ENCODE measurements at places on chromosomes 7 and 10.

- DNase-seq: no peak
Measured at GRCh38 chr10:91887272-91888076, 21.8 kb downstream of the FGFBP3 start.

DNA sequence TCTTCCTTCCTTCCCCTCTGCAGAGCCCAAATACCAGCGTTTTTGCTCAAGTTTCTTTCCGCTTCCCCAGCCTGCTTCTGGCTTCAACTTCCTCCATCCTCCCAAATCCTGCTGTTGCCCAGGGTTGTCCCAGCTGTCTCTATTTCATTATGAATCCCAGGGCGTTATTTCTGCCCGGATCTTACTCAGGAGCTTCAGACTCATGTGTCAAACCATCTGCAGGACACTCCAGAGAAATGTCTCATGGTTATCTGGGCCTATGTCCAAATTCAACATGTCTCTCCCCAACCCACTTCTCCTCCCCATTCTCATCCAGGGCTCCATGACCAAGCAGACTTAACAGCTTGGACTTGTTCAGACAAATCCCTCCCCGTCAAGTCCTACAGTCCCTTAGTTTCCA is 15.6 kb downstream of the ARHGAP22 start:
- no peak for DNase-seq

GRCh38 chr10:82313401-82313800 is 438.4 kb downstream of the NRG3 start:
- no peak for DNase-seq

DNA sequence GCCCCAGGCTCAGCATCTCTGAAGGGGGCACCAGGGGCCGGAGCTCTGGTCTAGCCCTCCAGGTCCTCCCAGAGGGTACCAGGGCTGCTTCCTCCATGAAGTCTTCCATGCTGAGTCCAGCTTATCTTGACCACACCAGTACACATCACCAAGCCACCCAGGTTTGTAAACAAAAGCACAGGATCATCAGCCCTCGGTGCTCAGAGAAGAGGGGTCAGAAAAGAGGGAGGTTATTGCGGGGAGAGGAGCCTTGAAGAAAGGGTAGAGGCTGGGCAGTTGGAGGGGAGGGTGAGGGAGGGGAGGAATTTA is 23.9 kb downstream of the AQP1 start:
- no peak for DNase-seq

DNA sequence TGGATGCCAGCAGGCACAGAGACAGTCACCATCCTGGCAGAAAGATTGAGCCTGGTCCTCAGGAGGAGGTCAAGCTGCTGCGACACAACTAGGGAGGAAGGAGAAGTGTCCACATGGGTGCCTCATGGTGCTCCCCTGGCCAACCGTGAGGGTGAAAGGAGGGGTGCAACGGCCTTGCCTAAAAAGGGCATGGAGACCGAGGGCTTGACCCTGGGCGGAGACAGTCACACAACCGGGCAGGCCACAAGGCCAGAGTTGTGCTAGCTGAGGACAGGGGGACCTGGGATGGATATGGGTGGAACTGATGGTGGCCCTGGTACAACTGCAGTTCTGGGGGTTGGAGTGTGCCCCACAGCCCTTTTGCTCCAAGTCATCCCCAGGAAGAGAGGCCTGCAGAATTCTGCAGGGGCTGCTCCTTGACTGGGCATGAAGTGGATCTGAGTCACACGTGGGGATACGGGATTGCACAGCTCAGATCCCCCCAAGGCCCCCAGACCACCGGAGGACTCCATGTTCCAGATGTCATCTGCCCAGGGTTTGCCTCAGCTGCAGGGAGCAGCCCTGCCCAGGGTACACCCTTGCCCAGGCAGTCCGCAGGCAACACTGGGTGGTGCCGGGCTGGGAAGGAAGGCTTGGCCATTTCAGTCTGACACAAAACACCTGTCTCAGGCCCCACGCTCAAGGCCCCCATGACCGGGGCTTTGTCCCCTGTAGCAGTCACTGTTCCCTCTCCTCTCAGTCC is 602.3 kb upstream of the MGMT start:
- DNase-seq: no peak

- DNase-seq: no peak
Measured at GRCh38 chr10:92640107-92640506, 47.2 kb downstream of the KIF11 start.

- DNase-seq: no peak
Measured at GRCh38 chr7:79529881-79530235, 76.4 kb upstream of the MAGI2 start.

GRCh38 chr10:121069061-121069850 is 218.1 kb downstream of the WDR11 start:
- DNase-seq: no peak

DNA sequence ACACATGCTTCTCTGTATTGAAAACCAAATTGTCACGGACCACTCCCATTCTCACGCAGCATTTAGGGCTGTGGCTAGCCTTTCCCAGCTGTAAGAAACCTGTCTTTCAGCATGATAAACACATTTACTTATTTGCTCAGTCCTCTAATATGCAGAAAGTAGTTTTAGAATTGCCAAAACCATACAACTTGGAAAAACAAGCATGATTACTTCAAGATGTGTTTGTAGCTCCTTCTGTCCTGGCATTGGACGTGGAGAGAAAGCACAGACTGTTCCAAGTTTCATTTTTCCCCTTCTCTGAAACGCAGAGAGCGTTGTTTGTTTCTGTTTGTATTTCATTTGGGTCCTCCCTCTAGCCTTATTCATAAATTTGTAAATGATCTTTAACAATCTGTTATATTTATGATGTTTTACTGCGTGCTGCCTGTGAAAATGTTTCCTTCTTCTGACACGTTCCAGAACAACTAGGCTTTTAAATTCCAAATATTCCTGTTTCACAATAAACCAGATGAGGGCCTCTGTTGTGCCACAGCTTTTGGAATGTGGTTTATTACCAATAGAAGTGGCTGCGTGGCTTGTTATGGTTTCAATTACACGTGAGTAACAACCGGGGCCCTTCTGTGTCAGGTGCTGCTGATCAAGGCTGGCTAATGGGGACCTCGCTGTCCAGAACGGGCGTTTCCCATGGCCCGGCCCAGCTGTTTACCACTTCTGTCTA is 26.1 kb downstream of the MNX1 start:
- no peak for DNase-seq

DNA sequence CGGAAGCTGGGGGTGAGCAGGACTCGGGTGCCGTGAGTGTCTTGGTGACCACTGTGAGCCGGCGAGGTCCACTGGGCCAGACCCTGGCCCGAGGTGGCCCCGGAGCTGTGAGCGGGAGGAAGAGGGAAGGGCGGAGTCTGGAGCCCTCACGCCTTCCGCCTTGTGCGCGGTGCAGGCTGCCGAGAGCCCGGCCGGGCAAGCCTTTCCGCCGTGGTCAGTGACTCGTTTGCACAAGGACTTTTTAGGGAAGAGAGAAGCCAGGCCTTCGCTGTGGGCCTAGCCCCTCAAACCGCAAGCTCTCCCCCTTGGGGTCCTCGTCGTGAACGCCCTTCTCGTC is 40.9 kb upstream of the ZNF32 start:
- peak; percentile 2 for DNase-seq

GRCh38 chr7:49885593-49886285 is 112.3 kb downstream of the VWC2 start:
- no peak for DNase-seq

GRCh38 chr10:128570319-128570995 is 444.2 kb upstream of the MKI67 start:
- no peak for DNase-seq

- no peak for DNase-seq
Measured at GRCh38 chr7:156029460-156030007, 217.3 kb upstream of the SHH start.

DNA sequence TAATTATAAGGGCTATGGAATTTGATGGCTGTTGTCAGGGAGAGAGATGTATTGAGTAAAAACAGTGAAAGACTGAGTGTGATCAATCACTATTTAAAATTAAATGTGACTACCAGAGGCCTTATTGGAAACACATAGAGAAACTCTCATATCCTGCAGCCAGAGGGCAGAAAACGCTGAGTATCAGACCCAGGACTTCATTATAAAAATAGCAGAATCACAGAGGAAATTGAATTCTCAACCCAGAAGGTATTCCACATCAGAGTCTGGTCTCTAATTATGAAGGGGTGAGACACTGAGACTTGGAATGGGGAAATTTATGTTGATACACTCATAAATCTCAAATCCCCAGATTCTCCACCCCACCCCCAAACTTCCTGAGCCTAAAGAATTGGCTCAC is 69.5 kb upstream of the IL6 start:
- no peak for DNase-seq

DNA sequence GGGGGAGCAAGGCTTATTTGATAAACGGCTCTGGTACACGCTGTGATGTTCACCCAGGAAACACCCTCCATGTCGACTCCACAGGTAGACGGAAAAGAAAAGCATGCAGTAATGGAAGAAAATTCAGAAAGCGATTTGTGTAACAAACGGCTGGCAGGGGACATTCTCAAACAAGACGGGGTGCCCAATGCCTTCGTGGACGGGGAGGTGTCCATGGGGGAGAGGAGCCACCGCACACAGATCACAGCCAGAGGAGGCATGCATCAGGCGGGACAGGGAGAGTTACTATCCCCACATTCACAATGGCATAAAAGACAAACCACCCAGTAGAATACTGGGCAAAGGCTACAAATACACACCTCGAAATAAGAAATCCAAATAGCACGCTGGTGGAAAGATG is 20.1 kb downstream of the CNPY1 start:
- no peak for DNase-seq

DNA sequence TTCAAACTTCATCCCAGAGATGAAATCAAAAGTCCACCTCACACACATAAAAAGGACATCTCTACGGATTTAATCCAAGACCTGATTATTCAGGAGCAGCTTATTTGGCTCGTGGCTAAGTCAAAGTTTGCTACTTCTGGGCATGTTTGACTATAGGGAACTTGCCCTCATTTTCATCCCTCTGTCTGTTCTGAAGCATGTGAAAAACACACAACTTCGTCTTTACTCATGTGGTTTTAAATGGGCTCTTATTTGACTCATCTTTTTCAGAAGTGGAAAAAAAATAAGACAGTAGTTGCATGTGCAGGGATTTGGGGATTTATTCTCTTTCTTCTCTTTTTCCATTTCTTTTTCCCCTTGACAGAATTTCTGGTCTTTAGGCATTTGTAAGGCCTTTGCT is 295.9 kb downstream of the TFEC start:
- DNase-seq: no peak

GRCh38 chr7:115435178-115435577 is 513.3 kb downstream of the MDFIC start:
- DNase-seq: no peak

DNA sequence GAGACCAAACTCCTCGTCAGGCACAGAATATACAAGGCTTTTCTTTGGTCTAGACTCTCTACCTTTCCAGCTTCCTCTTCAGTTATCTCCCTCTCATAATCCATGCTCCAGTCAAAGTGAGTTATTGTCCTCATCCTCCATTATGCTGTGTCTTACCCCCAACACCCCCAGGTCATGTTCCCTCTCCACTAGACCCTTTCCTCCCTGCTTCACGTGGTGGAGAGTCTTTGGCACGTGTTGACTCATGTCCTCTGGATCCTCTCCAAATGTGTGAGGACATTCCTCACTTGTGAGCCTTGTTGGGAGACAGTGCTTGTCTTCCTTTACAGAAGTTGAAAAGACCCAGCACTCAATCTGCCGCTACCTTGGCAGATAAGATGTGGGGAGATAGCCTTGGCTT is 36.0 kb upstream of the DLD start:
- DNase-seq: no peak

DNA sequence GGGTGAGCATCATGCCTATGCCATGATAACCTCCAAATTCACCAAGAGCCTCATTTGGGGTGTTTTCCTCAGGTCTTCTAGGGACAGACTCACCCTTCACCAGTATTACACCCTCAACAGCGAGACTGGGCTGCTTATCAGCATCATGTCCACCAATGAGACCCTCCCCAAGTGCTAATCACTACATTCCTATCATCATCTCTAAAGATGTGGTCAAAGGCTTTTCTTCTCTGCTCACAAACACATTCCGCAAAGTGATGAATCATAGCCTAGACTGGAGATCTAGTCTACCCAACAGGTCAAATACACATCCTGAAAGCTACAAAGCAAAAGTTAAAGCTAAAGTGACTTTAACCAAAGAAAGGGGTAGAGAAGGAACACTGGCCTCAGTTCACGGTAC is 75.3 kb upstream of the C7orf33 start:
- no peak for DNase-seq

- no peak for DNase-seq
Measured at GRCh38 chr7:147869456-147869855, 721.1 kb upstream of the C7orf33 start.

DNA sequence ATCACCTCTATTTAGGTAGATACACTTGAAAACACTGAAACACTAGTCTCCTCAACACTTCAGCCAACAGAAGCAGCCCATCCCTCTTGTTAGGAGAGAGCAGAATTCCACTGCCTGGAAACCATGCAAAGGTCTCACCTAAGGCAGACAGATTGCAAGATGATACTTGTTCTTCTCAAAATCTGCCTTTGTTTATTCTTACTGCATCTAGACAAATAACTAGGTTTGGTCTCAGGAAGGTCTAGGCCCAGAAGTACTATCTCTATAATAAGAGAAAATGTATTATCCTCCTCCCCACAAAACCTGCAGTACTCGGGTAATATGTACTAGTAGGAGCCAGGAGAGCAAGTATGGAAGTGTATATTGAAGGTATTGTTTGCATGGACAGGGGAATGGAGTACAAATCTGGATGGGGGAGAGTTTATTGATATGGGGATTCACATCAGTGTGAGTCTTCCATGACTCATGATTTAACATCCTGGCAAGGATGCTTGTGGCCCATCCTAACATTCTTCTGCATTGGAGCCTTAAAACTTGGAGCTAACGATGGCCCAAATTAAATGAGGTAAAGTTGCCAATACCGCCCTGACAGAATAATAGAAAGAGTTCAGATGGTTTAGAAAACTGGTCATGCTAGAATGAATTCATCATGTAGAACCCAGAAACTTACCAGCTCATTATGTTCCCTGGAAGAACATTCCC is 109.2 kb downstream of the EPC1 start:
- DNase-seq: no peak

DNA sequence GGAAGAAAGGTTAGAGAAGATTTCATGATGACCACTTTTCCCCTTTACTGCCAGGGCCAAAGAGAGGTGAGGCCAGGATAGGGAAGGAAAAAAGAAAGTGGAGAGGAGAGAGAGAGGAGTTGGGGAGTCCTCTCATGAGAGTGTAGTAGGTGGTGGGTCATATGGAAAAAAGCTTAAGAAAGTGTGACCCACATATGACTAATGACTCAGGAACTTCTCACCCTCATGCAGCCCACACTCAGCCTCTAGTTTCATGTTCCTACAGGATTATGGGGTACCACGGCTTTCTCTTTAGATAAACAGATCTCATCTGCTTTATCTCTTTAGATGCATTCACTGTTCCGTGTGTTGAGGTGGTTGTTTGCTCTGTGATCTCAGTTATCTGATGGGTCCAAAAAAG is 462.5 kb upstream of the IGFBP3 start:
- no peak for DNase-seq

DNA sequence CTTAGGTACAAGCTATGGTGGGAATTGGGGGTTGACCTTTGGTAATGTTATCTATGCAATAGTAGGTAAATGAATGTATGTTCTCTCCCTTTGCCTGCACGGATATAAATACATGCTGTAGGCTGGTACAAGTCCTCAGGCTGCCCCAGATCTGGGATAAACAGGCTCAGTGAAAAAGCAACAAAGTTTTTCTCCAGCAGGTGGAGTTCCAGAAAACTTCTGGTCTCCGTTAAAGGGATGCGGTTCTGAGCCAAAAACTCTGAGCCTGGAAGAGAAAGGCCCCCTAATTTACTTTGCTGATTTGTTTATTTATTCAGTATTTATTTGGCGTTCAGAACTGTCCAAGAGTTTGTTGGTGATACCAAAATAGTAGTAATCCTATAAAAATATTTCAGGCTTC is 204.7 kb downstream of the ADRA2A start:
- DNase-seq: no peak
